Mononuclear cell (primary cell): ENCODE measurements at places on chromosomes 5 and 9. TPM values are rescaled to one million over a fixed set of nuclear protein-coding genes. Genes with fewer than 3 reads are reported as not detected.

ARHGEF37 gene
- not detected for total RNA-seq

PROB1 gene
- 0.21 TPM for total RNA-seq

SLC34A1 gene
- total RNA-seq: 0.21 TPM

PAEP gene
- total RNA-seq: not detected

PAPPA gene
- total RNA-seq: under 0.01 TPM

COL15A1 gene
- not detected for total RNA-seq

LRRC19 gene
- total RNA-seq: not detected

IFT74 gene
- total RNA-seq: 6.2 TPM

NDST1 gene
- total RNA-seq: 13.0 TPM

PGM5 gene
- total RNA-seq: 0.21 TPM

SAXO1 gene
- total RNA-seq: 0.10 TPM

DDX4 gene
- not detected for total RNA-seq

IGIP gene
- 2.3 TPM for total RNA-seq

HMCN2 gene
- not detected for total RNA-seq

GABRA6 gene
- not detected for total RNA-seq

ORM1 gene
- not detected for total RNA-seq

ATP10B gene
- under 0.01 TPM for total RNA-seq

WNT8A gene
- total RNA-seq: not detected
